ENCODE measurements at places on chromosomes 4 and X.

GRCh38 chr4:138269175-138269574 is 27.0 kb upstream of the SLC7A11 start:
- DNase-seq: no peak

DNA sequence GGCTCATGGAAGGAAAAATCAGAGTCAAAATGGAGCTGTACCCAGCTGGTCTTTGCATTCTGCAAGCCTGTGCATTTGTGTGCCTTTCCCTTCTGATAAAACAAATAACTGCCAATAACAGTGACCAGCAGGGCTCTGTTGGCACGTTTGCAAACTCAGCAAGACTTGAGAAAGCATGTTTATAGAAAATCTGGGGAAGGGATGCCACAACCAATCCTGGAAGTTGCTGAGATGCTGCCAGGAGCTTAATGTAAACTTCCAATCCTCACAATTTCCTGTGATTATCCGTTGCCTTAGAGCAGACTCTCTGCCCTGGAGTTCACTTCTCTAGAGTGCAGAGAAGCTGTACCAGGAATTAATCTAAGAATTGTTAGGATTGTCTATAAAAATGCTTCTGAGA is 6.9 kb upstream of the ANXA3 start:
- DNase-seq: no peak

DNA sequence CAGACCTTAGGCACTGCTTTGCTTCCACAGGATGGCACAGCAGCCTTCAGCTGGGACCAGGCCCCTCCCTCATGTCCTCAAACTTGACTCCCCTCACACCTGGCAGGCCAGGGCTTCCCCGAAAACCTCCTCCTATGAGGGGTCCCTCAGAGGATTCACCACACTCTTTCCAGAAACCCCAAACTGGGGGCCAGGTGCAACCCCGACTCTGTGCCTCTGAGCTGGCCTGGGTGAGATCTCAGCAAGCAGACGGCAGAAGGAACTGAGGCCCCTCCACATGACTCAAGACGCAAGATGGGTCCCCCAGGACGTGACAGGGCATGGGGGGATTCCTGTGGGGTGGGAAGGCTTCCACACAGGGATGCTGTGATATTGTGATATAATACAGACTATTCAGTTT is 6.2 kb downstream of the HCFC1 start:
- DNase-seq: no peak

DNA sequence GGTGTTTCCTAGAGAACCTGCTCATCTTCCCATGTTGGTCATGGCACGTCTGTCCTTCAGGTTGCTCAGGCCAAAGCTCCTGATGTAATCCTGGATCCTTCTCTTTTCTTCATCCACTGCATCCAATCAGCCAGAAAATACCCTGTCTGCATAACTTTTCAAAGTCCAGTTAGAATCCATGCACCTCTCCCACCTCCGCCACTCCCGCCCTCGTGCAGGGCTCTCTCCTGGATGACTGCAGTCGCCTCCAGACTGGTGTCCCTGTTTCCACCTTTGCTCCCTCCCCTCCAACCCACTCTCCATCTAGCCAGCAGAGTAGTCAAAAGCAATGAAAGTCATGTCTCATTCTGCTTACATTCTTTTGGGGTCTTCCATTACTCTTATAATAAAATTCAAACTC is 16.0 kb downstream of the CNGA2 start:
- no peak for DNase-seq

DNA sequence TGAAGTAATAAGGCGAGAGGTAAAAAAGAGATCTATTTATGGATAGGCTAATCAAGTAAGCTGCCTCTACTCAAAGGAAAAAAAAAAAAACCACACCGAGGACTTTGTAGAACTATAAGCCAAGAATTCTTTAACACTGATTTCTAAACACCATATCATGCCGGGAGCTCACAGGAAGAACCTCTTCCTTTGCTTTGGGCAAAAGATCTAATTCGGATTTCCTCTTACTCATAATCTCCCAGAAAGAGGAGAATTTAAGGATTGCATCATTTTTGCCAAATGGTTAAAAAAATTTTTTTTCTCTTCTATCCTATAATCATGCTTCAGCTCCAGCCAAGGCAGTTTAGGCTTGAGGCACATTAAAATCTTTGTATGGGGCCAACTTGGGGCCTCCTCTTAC is 95.5 kb downstream of the ZNF827 start:
- DNase-seq: no peak

DNA sequence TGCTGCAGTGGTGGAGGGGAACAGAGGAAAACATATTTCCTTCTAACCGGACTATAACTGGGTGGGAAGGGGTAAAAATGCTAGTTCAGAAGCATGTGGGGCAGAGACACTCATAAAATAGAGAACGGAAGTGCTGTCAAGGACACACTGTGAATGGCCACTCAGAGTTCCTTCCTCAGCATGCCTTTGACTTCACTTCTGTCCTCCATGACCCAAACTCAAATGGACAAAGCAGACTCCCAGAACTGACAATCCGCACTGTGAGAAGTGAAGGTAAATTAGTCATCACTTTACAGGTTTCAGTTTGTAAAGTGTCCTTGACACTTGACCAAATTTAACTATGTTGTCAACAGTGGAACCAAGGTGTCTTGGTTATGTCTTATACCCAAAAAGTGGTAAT is 30.2 kb upstream of the ELF2 start:
- DNase-seq: no peak

GRCh38 chr4:77124576-77124975 is 32.4 kb upstream of the CCNG2 start:
- no peak for DNase-seq

GRCh38 chr4:167779280-167779679 is 313.1 kb upstream of the ANXA10 start:
- no peak for DNase-seq

- no peak for DNase-seq
Observed at GRCh38 chr4:183533698-183534097, 28.8 kb downstream of the ING2 start.

DNA sequence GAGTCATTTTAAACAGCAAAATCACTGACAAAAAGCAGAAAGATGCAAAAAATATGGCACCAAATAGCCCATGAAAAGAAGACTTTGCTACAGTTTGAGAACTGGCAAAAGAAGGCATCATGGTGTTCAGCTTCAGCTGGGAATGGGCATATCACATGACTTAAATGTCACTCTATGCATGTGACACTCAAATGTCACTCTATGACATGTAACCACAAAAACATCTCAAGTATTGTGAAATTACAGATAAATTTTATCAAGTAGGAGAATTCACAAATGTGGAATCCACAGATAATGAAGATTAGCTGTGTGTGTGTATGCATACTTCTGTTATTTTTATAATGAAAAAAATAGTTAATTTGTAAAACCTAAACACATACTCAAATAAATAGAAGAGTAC is 81.9 kb downstream of the ATP10D start:
- DNase-seq: no peak

DNA sequence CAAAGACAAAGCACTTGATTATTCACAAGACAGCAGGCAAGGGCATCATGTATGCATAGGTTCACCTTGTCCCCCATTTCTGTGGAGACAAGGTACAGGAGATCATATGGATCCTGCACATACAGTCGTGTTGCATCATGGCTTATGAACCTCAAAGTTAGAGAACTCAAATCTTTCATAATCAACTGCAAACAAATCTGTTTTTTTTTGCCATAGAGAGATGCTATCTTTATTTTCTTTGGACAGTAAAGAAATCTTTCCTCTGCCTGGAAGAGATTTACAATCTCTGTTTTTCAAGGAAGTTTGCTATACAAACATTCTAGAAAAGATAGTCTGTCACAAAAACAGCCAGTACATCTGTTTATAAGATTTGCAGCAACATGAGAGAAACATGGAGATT is 578.8 kb downstream of the ANKRD50 start:
- no peak for DNase-seq

- DNase-seq: no peak
Observed at GRCh38 chr4:133597251-133597650, 448.2 kb downstream of the PCDH10 start.

DNA sequence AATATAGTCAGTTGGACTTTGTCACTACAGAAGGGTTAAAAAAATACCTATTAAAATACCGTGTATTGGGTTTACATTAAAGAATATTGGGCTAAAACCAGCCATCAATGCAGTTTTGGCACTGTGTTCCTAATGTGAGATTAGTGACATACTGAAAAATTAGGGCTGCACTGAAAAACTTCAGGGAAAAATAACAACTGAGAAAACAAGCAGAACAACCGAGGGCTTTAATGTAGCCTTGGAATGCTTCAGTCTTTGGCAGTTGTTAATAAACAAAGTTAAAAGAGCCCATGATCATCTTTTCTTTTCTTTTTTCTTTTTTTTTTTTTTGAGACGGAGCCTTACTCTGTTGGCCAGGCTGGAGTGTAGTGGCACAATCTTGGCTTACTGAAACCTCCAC is 12.4 kb downstream of the STAG2 start:
- DNase-seq: no peak

All from activated CD8-positive, alpha-beta T cell treated with anti-CD3 and anti-CD28 coated beads for 36 hours (primary cell).